Cerebellum (tissue), 4 donors: ENCODE measurements at places on chromosomes 6 and 20.

GRCh38 chr6:33688006-33688405 is 23.5 kb downstream of the UQCC2 start:
- no peak for DNase-seq

DNA sequence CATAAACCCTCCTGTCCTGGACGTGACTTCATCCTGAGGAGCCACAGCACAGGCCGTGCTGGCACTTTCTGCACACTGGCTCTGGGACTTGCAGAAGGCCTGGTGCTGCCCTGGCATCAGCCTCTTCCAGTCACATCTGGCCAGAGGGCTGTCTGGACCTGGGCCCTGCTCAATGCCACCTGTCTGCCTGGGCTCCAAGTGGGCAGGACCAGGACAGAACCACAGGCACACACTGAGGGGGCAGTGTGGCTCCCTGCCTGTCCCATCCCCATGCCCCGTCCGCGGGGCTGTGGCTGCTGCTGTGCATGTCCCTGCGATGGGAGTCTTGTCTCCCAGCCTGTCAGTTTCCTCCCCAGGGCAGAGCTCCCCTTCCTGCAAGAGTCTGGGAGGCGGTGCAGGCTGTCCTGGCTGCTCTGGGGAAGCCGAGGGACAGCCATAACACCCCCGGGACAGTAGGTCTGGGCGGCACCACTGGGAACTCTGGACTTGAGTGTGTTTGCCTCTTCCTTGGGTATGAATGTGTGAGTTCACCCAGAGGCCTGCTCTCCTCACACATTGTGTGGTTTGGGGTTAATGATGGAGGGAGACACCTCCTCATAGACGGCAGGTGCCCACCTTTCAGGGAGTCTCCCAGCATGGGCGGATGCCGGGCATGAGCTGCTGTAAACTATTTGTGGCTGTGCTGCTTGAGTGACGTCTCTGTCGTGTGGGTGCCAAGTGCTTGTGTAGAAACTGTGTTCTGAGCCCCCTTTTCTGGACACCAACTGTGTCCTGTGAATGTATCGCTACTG is 22.0 kb upstream of the PYGB start:
- DNase-seq: no peak

DNA sequence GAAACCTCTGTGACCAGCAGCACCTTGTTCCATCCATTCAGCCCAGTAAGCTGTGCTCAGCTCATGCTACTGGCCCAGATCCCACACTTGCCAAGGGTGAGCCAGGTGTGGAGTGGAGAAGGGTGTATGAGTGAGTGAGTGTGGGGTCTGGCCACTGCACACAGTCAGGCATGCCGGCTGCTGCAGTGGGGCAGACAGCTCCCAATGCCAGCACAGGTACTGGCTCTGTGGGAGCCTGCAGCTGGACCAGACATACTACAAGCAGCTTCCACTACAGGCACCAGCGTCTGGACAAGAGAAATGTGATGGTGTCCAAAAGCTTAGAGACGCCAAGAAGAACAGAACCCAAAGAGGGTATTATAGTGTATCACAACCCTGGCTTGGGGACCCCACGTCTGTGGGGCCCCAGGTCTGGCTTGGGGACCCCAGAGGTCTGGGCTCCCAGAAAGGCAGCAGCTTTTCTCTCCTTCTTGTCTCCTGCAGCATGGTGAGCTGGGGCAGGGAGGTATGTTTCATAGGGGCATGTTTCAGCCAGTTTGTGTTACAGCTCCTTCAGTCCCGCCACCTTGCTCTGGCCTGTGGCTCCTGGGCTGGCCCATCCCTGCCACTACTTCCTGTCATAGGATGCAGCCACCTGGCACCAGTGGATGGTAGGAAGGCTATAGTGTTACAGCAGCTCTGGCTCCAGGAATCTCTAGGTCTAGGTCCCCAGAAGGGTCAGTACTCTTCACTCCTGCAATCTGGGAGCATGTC is 152.4 kb upstream of the HSF2 start:
- DNase-seq: no peak

GRCh38 chr6:155351273-155352129 is 37.2 kb upstream of the TFB1M start:
- DNase-seq: no peak

DNA sequence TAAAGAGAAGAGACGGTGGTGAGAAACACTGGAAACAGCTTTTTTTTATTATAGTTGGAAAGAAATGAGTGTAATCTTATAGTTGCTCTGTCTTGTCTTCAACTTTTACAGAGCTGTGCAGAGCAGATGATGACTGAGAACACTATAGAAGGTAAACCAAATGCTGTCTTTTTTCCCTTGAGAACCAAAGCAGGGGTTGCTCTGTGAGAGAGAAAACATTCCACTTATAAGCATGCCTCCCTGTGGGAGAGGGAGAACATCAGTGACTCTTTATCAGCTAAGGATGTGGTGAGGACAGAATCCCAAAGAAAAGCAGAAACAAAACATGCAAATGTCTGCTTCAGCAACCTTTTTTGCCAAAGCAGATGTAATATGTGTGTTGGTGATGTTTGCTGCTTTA is 179.3 kb upstream of the HDDC2 start:
- DNase-seq: no peak

DNA sequence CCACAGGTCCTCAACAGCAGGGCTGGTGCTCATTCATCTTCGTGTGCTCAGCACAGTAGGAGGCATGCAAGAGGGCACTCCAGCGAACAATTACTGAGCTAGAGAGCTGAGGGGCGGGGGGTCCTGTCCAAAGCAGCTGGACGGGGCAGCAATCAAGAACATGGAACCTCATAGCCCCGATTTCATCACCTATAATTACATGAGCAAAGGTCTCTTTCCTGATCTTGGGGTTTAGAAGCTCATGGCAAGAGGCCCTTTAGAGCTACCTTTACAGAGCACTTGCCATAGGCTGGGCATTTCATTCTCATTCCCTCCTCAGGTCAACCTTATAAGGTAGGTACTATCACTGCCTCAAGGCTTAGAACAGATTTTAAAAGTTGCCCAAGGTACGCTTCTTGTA is 10.4 kb downstream of the MOCS1 start:
- no peak for DNase-seq

DNA sequence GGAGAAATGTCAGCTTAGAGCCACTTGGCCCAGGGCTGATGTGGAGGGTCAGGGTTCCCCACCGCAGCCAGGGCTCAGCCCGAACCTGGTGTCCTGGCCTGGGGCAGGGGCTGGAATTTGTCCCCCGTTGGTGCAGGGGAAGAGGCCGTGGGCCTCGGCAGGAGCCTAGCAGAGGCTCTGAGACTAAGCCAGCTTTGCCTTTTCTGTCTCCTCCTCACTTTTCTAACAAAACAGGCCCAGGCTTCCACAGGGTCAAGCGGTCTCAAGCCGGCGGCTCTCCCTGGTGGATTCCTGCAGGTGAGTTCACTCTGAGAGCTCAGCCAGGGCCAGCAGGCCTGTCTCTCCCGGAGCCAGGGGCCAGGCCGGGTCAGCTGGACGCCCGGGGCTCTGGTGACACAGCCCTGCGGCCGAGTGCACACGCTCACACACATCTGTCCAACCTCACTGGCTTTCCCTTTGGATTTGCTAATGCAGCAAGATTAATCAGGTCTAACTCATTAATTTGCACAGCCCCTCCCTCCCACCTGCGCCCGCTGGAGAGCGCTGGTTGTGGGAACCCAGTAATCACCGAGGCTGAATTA is 2.9 kb upstream of the CHRNA4 start:
- no peak for DNase-seq

- no peak for DNase-seq
These were observed 6.5 kb upstream of the PERP start for GRCh38 chr6:138113588-138114210.

GRCh38 chr6:42315991-42316970 is 98.6 kb upstream of the MRPS10 start:
- no peak for DNase-seq
